SK-N-SH treated with all-trans-retinoic acid at 6 μM for 48 hours (cell line): ENCODE measurements at places on chromosomes 16 and 17.
A peak's percentile ranks its signal among the peaks of the same experiment; 100 is the strongest.

DNA sequence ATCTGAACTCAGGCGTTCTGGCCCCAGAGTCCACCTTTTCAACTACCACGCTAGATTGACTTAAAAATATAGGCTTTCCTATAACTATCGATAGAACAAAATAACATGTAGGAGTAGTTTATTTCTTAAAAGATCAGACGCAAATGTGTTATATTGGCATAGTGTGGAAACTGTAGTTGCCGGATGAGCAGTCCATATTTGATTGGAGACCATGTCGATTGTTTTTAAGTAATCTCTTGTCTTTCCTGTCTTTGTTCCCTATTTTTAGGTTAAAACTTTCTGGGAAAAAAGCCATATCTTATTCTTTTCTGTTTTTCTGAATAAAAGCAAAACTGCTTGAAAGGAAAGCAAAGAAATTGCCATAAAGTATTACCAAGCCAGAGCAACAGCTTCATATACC is 53.1 kb downstream of the GAN start:
- no peak for ATAC-seq

GRCh38 chr17:50875074-50875473 is 8.9 kb upstream of the TOB1 start:
- no peak for ATAC-seq

DNA sequence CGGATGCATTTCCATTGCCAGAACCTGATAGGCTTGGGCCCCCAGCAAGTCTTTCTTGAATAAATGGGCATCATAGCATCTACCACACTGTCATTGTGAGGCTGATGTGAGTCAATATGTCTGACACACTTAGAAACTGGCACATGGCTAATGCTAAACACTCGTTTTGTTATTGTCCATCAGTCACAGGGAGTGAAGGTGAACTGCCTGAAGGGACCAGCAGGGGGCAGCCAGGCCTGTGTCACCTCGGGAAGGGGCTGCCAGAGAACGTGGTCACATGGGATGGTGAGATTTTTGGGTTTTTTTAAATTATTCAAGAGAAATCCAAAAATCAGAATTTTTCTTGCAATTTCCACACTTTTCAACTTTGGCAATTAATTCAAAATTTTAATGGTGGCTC is 831 bp upstream of the RCVRN start:
- ATAC-seq, result 0 out of 3 replicates have a peak, but pooled peaks have one; percentile 42

- peak; percentile 19 for ATAC-seq
These were observed 489 bp downstream of the ZC3H18 start for GRCh38 chr16:88570691-88571092.

- no peak for ATAC-seq
These were observed 38.8 kb downstream of the SNX20 start for GRCh38 chr16:50642349-50642748.

GRCh38 chr16:11298143-11298900 is 17.2 kb upstream of the PRM1 start:
- peak; percentile 4; the same call in 1 of the 3 replicates for ATAC-seq

- ATAC-seq, result peak; percentile 91
These were observed 23.4 kb upstream of the SREBF1 start for GRCh38 chr17:17859909-17860765.

- ATAC-seq, result peak; percentile 85
These were observed 22.1 kb downstream of the FCSK start for GRCh38 chr16:70476272-70477020.

DNA sequence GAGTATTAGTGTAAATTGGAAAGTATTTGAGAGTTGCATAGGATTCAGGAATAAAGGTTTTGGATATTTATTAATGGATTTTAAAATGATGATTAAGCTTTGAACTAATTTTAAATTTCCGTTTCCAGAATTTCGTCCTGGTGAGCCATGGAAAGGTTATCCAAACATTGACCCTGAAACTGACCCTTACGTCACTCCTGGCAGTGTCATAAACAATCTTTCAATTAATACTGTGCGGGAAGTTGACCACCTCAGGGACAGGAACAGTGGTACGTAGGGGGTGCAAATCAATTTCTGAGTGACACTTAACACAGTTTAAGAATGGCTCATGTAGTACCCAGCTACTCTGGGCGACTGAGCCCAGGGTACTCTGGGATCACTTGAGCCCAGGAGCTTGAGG is 29.1 kb upstream of the SLC5A11 start:
- ATAC-seq, result no peak

DNA sequence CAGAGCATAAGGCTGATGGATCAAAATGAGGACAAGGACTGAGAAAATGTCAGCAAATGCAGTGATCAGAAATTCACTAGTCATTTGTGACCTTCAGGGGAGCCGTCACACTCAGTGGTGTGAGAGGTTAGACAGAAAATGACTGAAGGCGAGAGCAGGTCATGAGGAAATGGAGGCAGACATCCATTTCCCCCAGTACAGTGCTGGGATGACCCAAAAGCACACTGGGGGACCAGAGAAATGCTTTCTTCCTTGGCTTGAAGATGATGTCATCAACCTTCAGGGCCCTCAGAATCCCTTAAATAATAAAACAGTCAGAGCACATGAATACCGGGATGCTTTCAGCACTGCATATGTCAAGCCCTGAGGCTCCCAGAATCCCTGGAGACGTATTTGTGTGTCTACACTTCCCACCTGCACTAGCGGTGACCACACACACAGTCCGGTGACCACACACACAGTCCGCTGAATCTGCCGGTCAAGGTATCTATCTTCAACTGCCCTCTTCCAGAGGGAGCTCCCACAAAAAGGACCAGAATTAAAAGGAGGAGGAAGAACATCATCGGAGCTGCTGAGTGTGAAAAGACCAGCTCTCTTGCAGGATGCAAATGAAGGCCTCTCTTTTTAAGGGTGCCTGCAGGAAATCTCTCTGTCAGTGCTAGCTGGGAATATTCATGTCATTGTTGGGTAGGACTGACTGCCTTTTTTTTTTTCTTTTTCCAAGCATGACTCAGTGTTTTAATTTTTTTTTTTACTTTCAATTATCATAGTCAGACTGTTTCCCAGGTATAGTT is 8.2 kb downstream of the UBE2O start:
- no peak; the same call in 2 of the 3 replicates for ATAC-seq

GRCh38 chr17:55783684-55784245 is 32.9 kb downstream of the PCTP start:
- ATAC-seq, result no peak

DNA sequence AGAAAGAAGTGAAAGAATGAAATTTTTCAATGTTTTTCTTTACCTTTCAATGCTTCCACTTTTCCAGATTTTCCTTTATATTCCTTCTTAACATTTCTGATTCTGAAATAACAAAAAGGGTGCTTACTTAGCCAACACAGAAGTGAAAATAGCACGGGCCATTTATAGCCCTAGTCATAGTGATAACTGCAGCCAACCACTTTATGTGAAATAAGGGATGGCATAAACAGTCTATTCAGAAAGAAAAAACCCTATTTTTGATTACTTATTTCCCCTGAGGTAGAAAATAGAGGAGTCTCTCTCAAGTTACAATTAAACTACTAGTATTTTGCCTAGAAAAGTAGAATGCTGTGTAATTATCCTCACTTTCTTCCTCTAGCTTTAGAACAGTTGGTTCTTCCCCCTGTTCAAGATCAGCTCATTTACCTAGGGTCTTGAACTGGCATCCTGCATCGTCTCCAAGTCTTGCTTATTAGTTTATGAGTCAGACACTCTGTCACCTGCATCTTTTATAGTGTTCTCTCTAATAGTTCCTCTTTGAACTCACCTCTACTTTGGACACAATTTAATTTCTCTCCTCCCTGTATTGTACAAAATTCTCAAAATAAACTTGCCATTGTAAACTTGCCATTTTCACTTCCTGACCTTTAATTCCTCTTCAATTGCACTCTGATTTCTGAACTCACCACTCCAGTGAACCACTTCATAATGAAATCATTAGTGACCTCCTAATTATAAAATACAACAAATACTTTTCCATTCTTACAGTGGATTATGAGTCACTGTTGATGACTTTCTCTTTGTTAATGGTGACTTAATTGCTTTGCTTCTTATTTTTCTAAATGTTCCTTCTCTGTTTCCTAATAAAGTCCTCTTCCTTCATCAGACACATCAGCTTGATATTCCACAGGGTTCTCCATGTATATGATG is 23.6 kb downstream of the ABCA6 start:
- ATAC-seq, result no peak

GRCh38 chr17:52159246-52160135 is 977 bp upstream of the CA10 start:
- no peak for ATAC-seq

GRCh38 chr17:67434061-67434525 is 57.0 kb downstream of the PITPNC1 start:
- ATAC-seq, result no peak

DNA sequence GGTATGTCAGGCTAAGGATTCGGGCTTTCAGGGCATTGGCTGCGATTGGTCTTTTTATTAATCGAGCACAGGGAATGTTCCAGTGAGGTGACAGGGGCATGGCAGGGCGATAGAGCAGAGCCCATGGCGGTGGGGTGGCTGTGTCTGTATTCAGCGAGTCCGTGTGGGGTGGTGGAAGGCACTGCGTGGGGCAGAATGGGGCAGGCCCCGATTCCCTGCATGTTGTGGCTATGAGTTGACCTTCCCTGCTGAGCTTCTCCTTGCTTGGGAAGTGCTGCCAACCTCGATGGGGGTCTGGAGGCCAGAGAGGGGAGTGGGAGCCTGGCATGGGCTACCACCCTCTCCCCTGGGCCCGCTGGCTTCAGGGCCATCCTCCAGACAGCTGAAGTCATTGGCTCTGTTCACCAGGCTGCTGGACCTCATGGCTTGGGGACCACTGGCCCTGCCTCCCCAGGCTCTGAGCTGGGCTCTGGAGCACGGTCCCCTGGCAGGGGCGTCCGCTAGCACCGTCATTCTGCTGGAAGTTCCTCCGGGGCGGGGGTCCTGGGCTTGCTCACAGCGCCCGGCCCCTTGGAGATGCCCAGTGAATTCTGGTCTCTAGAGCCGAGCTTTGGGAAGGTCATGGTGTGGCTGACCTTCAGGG is 92.1 kb downstream of the NPIPB11 start:
- no peak for ATAC-seq

DNA sequence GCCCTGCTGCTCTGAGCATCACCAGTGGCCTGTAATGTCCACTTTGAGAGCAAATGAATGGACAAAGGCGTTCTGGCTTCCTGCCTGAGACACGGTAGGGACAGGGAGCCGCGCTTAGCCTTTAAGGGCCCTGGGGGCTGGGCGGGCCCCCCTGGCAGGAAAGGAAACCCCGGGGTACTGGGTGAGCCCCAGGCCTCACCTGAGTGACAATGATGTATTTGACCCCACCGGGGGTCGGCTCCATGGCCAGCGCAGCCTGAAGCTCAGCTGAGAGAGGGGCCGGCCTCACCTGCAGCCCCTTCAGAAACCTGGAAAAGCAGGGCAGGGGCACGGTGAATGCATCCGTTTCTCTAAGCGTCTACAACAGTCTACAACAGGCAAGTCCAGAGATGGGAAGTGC is 2.2 kb upstream of the CYBA start:
- ATAC-seq, result no peak

DNA sequence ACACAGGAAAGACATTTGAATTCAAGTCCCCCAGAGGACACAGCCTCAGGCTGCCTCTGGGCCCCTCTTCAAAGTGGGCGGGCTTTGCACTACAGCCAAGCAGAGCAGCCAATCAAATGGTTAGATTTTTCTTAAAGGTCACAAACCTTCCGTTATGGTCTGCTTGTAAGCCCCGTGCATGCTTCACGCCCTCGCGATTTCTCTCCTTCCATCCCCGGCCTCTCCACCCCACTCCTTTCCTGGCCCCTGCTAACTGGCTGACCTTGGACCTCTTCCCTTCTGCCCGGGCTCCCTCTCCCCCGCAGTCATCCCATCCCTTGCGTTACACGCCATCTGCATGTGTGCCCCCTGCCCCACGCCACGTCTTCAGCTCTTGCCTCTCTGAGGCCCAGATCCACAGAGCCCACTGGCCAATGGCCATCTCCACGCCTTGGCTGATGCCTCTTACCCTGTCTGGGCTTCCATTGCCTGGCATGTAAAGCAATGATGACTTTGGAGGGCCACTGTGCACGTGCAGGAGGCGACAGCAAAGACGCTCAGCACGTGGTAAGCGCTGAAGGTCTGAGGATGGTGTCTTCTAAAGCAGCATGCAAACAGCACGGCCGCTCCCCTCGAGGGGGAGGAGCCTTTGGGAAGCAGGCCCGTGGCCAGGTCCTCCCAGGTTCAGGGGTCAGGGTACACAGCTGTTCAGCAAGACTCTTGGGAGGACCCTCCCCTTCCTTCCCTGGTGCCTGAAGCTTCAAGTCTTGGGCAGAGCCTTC is 86.8 kb downstream of the ZDHHC7 start:
- no peak for ATAC-seq
